AG08396 (cell line): ENCODE measurements at places on chromosomes 2 and 18.

DNA sequence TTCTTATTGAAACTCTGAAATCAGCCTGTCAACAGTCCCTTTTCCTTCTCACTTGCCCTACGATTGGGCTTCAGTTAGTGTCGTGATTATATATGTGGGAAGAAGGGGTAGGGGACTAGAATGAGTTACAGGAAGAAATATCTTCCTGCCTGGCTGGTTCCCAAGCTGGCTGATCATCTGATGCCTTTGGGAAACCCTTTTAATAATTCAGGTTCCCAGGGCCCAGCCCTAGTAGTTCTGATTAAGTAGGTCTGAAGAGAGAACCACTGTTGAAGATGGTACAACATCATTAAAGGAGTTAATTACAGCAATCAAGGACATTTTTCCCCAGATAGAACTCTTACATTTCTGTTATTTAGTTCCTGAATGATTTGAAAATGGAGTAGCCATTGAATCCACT, 110.1 kb upstream of the EML6 start:
- no peak for DNase-seq

DNA sequence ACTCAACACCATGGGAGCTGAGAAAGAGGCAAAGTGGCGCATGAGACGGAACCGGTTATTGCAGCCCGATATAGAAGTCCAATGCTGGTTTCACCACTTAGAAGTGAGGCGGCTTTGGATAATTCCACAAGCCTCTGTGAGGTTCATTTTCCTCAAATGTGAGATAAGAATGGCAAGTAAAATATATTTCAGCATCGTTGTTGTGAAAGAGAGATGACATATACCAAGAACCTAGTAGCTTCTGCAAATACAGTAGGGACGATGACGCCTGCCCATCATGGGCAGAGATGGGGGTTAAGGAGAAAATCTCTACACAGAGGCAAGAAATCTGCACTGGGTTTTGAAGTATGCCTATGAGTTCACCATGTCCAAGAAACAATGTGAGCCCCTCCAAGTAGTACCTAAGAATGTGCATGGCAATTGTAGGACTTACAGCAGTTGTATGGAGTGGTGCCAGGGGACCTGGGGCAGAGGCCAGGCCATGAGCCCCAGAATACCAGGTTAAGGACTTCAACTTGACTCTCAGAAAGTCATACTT, 352.0 kb downstream of the RNF144A start:
- DNase-seq = no peak

GRCh38 chr2:187976986-187977333, 314.7 kb upstream of the GULP1 start:
- DNase-seq = no peak

- no peak for DNase-seq
These were observed 99.4 kb upstream of the PKDCC start for GRCh38 chr2:41948397-41948763.

- peak; percentile 40 for DNase-seq
These were observed 385.8 kb upstream of the TRIB2 start for GRCh38 chr2:12330916-12331315.

DNA sequence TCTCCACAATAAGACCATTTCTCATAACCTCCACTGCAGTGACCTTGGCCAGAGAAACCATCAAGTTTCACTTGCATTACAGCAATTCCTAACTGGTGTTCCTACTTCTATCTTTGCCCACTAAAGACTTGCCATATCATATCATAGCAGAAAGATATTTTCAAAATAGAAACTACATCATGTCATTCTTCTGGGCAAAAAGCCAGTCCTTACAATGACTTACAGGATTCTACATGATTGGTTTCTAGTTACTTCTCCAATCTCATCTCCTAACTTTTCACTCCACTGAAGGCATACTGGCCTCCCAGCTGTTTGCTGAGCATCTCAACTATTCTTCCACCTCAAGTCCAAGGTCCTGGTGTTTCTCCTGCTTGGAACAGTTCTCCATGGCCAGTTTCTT, 151.4 kb downstream of the HNMT start:
- no peak for DNase-seq
